ENCODE measurements at places on chromosomes 12 and 14. TPM values are rescaled to one million over a fixed set of nuclear protein-coding genes. Genes with fewer than 3 reads are reported as not detected.

GRCh38 chr12:89783359-89784060 lies 74.9 kb upstream of the ATP2B1 start:
- H3K27me3 ChIP-seq: no peaks in the 10 kb centered on the region
- no peaks in the 10 kb centered on the region for H3K36me3 ChIP-seq
- no peak overlapping the region for H3K4me3 ChIP-seq
- DNase-seq: no peak
- no peaks in the 10 kb centered on the region for H3K4me1 ChIP-seq

DNA sequence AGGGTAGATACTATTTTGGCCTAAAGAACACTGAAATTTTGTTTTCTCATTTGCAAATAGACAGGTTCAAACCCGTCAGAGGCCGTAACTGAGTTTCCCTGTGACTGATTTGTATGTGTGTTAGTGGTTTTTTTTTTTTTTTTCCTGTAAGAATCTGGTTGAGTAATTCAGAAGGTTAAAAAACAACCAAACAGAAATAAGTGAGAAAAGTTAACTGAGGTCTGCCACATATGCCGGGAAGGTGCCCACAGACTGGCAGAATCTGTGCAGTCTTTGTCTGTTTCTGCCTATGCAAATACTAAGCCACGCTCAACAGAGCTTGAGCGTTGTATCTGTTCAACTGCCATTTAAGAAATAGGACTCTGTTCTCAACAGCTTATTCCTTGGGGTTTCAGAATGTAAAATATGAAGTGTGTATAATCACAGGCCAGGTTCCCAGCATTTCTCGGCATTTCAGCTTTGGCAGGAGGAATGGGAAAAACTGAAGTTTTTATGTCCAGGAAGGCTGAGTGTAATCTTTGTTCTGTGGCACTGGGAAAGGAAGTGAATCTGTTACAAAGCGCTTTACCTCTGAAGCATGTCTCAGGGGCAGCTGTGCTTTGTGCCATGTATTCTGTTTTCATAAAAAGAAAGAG lies 181.9 kb downstream of the PRKCH start:
- no peak for DNase-seq
- H3K27me3 ChIP-seq: no peaks in the 10 kb centered on the region
- no peak overlapping the region for H3K4me3 ChIP-seq
- H3K27ac ChIP-seq: no peak overlapping the region
- H3K4me1 ChIP-seq: no peaks in the 10 kb centered on the region

DNA sequence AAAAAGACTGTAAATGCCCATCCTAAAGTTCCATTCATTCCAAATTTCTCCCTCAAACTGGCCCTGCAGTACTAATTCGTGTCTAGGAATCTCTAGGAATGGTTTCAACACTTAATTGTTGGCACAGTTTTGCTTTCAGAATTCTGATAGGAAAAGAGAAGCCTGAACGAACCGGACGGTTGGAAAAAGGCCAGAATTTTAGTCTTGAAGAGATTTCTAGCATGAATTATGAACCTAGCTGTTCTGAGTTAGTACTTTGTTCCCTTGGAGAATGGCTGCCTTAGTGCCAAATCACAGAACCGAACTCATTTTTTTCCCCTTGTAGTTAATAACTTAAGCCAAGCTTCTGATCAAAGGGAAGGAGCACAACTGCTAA lies 262.6 kb downstream of the ADAMTS20 start:
- no peak overlapping the region for H3K4me3 ChIP-seq
- H3K4me1 ChIP-seq: no peaks in the 10 kb centered on the region
- H3K27me3 ChIP-seq: no peaks in the 10 kb centered on the region
- no peak overlapping the region for H3K27ac ChIP-seq
- no peaks in the 10 kb centered on the region for H3K36me3 ChIP-seq

Gene MYBPC1
- total RNA-seq: 0.14 TPM
